ENCODE measurements at places on chromosomes 7 and 10.
A peak's percentile ranks its signal among the peaks of the same experiment; 100 is the strongest.

DNA sequence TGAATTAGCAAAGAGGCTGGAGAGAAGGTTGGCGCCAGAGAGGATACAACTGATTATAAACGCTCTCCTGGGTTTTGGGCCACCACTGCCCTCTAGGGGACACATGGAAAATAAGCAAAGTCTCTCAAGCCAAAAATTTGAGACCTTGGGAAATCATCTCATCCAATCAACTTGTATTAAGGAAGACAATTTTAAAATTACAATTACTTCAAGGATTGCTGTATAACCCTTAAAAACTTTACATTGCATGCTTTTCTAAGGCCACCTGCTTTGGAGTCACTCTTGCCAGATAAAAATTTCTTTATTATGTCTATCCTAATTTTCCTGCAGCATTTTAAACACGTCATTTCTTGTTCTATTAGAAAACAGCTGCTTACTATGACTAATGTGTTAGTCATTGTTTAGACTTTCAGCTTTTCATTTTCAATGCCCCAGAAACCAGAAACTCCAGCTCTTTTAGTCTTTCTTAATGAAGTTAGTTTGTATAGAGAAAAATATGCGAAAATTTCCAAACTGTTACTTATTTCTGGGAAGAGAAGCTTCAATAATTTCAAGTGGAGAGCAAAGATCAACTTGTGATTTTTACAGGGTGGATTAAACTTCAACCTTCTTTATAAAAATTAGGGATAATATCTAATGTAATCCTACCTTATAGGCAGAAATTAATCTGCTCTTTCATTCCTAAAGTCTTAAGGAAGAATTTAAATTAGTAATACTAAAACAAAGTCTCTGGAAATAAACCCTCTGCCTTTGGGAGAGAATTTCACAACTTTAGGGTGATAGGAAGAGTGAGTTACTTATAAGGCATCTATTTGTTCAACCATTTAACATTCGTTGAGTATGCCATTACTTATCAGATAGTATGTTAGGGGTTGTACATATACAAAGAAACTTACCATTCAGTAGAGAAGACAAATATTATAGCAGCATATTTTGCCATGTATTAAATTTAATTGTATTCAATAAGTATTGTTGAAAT is 20.6 kb upstream of the RHOBTB1 start:
- DNase-seq: peak; percentile 10

DNA sequence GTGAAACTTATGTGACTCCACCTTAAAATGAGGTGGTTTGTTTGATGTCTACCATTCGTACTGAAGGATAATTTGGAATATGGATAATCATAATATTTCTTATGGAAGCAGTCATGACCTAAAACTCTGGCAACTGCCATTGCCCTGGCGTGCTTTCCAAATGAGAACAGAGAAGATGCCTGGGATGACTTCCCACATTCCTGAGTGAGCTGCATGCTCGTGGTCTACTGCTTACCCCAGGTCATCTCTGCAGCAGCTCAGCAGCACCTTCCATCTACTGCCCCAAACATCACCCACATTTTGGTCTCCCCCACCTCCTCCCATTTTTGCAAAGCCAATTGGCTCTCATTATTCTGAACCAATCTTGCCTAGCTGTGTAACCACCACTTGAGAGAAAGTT is 40.1 kb downstream of the LYZL1 start:
- no peak for DNase-seq

- no peak for DNase-seq
These were observed 22.8 kb upstream of the EZH2 start for GRCh38 chr7:148906707-148907498.

DNA sequence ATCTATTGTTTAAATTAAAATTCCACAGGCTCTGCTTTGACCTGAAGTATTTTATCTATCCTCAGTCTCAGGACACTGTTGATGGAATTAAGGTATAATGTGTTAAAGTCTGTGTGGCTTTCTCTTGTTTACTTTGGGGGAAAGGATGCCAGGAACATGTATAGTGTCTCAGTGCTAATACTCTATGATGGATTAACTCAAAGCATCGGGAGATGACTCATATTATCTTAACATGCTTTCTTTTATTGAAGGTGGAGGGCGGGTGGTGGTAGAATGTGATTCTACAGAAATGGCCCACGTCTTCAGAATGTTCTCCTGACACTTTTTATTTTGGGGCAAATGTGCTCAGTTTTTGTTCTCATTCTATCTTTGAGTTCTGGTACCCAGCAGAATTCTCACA is 189.0 kb downstream of the ANKRD30A start:
- DNase-seq: no peak

DNA sequence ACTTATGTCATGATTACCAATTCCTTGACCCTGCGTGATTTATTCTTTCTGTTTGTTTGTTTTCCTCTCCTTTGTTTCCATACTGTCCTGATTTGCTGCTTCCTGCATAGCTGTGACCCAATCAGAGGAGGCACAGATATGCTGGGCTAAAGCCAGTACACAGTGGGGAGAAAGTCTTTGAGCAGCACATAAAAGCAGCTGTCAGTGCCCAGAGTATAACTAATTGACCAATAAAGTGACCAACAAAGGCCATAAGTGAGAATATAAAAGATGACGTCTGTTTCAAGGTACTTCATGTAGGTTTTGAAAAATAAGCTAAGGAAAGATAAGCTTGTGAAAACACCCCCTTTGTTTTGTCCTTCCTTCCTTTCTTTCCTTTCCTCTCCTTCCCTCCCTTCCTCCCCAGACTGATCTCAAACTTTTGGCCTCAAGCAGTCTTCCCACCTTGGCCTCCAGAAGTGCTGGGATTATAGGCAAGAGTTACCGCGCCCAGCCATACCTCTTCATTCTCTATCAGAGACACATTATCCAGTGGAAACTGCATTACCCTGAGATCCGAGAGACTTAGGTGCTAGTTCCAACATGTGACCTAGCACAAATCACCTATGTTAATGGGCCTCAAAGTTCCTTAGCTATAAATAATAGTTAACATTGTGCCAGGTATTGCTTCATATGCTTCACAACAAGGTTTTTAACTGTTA is 17.0 kb downstream of the BCAP29 start:
- no peak for DNase-seq

DNA sequence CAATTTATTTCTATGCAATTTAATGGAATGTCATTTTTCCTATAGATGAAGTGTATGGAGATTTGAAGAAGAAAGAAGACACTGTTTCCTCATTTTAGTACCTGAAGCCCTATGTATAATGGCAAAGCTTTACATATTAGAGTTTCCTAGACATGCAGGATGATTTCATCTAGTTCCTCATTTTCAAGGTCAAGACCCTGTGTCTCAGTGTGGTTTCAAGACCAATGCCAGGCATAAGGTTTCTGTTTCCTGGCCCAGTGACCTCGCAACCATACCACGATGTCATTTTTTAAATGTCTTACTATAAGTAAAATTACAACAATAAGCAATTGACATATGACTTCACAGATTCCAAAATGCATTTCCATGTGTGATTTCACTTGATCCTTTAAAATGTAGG is 336.5 kb upstream of the PRKCQ start:
- DNase-seq: no peak

DNA sequence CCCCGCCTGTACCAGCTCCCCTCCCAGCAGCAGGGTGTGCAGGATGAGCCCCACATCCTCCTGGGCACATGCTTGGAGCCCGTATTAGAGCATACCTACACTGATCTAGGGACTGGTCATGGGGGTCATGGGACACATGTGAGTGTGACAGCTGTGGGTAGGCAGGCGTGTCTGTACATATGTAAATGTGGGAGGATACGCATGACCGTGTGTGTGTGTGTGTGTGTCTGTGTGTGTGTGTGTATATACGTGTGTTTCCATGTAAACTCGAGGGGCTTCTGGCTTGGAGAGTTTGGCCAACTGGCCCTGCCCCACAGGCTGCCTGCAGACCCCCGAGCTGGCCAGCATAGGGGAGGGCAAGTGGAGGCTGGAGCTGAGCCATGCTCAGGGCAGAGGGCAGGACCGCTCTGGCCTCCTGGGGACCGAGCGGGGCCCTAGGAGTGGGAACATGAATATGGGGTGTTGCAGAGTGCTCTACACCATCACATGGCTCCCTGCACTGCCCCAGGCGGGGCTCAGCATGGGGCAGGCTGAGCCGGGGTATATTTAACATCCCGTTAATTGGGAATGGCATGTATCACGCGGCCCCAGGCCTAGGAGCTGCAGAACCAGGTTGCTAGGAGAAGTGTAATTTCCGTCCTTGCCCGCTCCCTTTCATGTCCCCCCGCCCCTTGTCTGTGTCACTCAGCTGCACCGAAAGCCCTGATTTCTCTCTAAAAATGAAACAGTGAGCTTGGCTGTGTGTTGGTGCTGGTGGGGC is 152.7 kb upstream of the PCBD1 start:
- DNase-seq: no peak

Measured in T-helper 2 cell (primary cell).